ENCODE measurements at places on chromosomes 3 and 15.

DNA sequence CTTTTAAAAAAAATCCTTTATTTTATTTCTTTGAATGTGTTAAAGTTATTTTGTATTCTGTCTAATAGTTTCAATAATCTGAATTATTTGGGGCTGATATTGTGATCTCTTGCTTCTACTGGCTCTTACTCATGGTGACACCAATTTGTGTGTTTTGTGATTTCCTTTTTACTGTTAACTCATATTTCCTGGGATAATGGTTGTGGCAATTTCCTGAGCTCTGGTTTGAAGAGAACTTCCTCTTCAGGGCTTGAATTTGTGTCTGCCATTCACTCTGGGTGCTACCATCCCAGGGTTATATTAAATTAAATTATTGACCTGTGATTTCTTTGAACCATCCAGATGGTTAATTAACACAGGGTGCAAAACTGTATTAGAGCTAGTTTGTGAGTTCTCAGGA, 60.4 kb upstream of the RNF7 start:
- DNase-seq = no peak

- no peak for DNase-seq
Observed at GRCh38 chr15:74245342-74245931, 9.3 kb downstream of the CCDC33 start.

DNA sequence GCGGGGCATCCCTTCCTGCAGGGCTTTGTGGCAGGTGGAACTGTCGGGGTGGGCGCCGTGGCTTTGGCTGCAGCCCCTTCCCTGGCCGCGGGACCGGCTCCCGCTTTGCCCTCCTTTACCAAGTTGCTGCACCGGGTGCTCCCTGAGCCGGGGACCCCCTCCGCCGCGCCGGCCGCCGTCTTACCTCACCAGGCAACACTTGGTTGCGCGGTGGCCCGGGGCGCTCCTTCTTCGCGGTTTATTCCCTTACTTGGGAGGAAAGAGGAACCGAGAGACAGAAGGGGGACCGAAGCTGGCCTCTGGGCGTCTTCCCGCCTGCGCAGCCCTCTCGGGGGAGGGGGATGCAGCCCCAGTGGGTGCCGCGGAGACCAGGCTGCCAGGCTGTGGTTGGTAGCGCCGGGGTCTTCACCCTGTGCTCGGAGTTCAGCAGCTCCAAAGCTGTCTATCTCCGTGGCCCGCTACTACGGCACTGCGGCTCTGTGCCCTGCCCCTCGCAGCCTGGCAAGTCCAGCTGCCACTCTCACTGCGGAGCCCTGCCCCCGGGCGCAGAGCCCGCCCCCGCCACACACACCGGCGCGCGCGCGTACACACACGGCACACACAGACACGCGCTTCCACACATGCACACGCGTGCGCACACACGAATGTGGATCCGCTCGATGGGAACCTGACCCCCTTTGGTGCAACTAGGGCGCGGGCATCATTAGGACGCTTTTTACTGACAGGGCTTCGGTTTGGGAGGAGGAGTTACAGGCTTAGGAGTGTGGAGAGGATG, at the start of gene DGKG:
Gene DGKG (minus strand): TSS at position 473 of the 775 bp plus-strand sequence. CDS start 41,775 bp downstream, outside the sequence.
- no peak for DNase-seq

DNA sequence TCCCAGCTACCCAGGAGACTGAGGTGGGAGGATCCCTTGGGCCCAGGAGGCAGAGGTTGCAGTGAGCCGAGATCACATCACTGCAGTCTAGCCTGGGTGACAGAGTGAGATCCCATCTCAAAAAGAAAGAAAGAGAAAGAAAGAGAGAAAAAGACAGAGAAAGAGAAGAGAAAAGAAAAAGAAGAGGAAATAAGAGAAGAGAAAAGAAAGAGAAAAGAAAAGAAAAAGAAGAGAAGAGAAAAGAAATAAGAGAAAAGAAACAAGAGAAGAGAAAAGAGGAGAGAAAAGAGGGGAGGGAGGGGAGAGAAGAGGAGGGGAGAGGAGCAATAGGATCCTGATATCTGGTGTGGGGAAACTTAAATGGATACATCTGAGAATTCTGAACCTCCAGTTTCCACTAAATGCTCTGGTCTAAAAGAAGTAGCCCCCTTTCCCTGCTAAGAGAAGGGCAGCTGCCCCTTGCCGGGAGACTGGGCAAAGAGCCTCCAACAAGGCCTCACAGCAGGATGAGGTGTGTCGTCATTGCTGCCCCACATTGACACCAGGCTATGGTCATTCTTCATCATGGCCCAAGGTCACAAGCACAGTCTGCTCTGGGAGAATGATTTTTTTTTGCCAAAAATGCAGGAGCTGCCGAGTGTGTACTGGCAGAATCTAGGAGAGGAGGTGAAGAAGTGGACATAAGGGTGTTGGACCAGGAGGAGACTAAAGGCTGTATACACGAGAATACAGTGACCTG, 21.1 kb upstream of the COMMD4 start:
- no peak for DNase-seq

GRCh38 chr3:184503647-184504046, 57.9 kb upstream of the EPHB3 start:
- no peak for DNase-seq
